ENCODE measurements at places on chromosomes 6 and 20.

DNA sequence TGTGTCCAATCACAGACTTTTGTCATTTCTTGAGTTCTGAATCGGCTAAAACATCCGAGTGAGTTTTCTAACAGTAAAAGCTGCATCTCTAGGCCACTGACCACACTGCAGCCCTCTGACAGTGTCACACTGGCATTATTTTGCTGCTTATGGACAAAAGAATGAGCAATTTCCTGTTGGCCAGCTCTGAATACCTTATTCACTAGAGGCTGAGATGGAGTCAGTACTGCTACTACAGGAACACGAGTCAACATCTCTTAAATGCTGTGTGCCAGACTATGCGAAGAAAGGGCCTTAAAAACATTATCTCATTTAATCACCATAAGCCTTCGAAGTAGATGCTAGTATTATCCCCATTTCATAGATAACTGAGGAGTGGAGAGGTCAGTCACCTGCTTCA lies 42.5 kb upstream of the IPCEF1 start:
- DNase-seq, result no peak

GRCh38 chr6:139436957-139437348 lies 62.5 kb upstream of the CITED2 start:
- no peak for DNase-seq

- DNase-seq, result no peak
These were observed 141.6 kb upstream of the THBS2 start for GRCh38 chr6:169395080-169395805.

- DNase-seq, result no peak
These were observed 37.3 kb upstream of the TOP1 start for GRCh38 chr20:40991181-40991889.

GRCh38 chr6:31948753-31949413 lies 3.0 kb downstream of the CFB start:
- DNase-seq, result no peak

Measured in stimulated activated CD8-positive, alpha-beta memory T cell treated with anti-CD3 and anti-CD28 coated beads, Interleukin-12 subunit alpha, Interleukin-12 subunit beta, amount 100 ng/mL, for 4 hours (primary cell).